ENCODE measurements at places on chromosomes 16 and 17. TPM values are rescaled to one million over a fixed set of nuclear protein-coding genes. Genes with fewer than 3 reads are reported as not detected.

The EXOC7 gene
- 93.3 TPM for total RNA-seq

The CEMP1 gene
- total RNA-seq, result 0.16 TPM

The KRTAP9-8 gene
- total RNA-seq, result not detected

The ESRP2 gene
- total RNA-seq, result not detected

The SLC7A5 gene
- 16.5 TPM for total RNA-seq

The ADORA2B gene
- 3.6 TPM for total RNA-seq

The RPH3AL gene
- 1.1 TPM for total RNA-seq

The EVPL gene
- not detected for total RNA-seq

The BCL6B gene
- 1.4 TPM for total RNA-seq

The IL34 gene
- total RNA-seq, result 1.7 TPM

The TRIM16 gene
- 50.8 TPM for total RNA-seq

The OR2C1 gene
- total RNA-seq, result 0.62 TPM

The NPW gene
- not detected for total RNA-seq

The FLCN gene
- total RNA-seq, result 29.3 TPM

The LGALS9B gene
- not detected for total RNA-seq

The FLYWCH2 gene
- 43.8 TPM for total RNA-seq

The ACE gene
- total RNA-seq, result 5.3 TPM

The PPP1R27 gene
- total RNA-seq, result not detected

The TMC7 gene
- total RNA-seq, result 2.8 TPM

DNA sequence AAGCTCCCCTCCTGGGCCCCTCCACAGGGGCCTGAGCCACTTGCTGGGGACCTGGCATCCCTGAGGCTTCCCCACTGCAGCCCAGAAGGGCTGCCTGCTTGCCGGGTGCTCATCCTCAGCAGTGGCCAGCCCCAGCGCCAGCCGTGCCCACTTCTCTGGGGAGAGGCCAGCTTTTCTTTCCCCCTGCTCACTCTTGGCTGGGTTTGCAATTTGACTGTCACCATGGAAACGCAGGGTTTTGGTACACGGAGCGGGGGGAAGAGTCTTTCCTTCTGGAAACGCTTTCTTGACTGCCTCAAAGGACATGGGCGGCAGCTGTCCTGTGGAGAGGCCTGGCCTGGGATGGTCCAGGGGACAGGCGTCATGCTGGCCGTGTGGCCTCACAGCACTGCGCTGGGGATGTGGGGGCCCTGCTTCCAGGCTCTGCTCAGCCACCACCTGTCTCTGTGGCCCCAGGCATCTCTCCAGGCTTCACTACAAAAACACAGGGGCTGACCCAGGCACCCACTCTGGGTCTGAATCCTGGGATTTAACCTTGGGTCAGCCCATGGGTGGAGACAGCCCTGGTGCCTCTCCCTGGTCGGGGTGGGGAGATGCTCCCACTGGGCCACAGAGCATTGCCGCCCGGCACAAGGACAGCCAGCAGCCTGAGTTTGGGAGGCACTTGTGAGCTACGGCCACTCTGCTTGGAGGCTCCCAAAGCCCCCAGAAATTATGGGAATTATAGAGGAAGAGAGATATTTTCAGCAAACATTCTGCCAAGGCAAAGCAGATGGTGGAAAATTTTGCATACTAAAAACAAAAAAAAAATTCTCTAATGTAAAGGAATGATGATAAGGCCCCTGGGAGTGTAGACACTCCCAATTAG is 45.9 kb upstream of the DOC2B start:
- peak; percentile 52 for DNase-seq

DNA sequence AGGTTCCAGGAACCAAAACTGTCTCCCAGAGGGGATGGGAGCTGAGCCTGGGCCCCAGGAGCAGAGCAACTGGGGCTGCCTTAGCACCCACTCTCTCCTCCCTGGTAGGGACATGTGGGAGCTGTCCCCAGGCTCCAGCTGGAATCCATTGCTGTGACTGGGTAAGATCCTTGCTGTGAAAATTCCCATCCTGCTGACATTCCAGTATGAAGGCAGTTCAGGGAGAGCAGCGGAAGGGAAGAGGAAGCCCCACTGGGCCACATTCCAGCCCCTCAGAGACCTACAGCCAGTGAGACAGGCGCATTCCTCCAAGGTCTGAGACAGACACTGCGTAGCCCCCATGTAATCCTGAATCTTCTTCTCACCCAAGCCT is 24.2 kb downstream of the MYO18A start:
- DNase-seq, result no peak

GRCh38 chr17:50508573-50509460 is 578 bp downstream of the MYCBPAP start:
- DNase-seq, result no peak

DNA sequence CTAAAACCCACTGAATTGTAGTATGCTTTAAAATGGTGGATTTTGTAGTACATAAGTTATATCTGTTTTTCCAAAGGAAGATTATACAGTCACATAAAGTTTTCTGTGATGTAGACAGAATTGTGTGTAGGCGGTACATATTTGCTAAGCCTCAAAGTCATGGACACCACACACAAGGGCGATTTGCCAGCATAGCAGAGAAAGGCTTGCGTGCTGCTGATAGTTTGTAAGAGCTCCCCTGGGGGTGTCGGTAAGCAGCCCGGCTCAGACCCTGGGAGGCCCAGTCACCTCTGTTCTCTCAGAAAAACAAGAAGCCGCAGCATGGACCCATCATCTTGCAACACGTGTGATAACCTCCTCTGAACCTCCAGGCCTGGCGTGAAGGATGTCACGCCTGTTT is 38.3 kb upstream of the AKTIP start:
- no peak for DNase-seq

GRCh38 chr17:8016632-8017424 is 14.4 kb downstream of the GUCY2D start:
- no peak for DNase-seq

- no peak for DNase-seq
Measured at GRCh38 chr16:89049484-89050118, 44.1 kb upstream of the ACSF3 start.

GRCh38 chr17:82495844-82496528 is 23.5 kb upstream of the FOXK2 start:
- no peak for DNase-seq

DNA sequence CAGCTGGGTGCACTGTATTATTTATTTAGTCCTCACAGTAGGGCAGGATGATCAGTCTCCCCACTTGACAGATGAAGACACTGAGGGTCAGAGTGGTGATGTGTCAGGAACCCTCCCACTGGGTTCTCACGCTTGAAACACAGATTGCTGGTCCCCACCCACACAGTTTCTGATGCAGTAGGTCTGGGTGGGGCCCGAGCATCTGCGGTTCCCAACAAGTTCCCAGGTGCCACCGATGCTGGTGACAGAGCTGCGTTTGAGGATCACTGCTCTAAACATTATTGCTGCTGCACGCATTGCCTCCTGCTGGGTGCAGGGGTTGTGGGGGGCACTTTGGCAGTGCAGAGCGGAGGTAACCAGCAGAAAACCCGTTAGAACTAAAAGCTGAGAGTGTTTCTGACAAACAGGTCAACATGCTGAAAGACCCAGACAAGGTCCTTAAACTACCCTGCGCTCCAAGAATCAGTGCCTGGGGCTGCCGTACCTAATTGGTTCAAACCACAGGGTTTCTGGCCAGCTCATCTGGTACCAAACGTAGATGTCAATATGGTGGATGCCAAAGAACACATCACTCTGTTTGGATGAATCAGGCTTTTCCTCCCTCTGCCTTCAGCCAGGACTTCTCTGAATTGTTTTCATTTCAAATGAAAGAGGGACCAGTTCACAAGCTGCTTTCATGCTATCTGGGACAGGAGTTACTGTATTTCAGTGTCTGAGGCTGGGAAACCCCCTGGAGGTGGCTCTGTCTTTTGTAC is 76.0 kb downstream of the ABCC1 start:
- no peak for DNase-seq

DNA sequence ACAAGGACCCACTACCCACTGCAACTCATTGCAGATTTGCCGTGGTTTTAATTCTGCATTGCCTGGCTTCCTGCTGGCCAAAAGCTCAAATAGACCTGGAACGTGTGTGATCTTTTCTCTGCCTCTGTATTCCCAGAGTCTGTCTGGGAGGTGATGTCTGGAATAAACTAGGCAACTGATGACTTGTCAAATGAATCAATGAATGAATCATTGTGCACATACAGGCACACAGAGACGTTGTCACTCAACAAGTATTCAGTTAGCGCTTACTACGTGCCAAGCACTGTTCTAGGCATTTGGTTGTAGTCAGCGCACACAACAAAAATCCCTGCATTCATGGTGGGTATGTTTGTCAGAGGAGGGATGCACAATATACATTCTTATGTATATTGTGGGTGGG is 8.9 kb downstream of the TMEM132E start:
- DNase-seq, result no peak

DNA sequence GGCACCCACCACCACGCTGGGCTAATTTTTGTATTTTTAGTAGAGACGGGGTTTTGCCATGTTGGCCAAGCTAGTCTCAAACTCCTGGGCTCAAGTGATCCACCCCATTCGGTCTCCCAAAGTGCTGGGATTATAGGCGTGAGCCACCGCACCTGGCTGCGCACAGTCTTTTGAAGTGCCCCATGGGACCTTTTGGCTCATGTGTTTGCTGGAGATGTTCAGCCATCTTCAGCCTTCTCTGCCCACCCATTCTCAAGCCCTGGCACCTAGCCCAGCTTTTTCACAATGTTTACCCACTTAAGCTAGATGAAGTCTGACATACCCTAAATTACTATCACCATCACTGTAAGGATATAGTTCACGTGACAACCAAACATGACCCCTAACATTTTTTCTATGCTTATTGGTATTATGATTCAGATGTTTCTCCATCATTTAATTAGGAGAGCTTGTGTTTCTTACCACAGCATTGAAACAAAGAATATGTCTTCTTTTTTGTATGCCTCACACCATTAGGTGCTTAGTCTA is 32.3 kb downstream of the PECAM1 start:
- DNase-seq, result no peak

- no peak for DNase-seq
Measured at GRCh38 chr16:24728891-24729242, 584 bp upstream of the TNRC6A start.

DNA sequence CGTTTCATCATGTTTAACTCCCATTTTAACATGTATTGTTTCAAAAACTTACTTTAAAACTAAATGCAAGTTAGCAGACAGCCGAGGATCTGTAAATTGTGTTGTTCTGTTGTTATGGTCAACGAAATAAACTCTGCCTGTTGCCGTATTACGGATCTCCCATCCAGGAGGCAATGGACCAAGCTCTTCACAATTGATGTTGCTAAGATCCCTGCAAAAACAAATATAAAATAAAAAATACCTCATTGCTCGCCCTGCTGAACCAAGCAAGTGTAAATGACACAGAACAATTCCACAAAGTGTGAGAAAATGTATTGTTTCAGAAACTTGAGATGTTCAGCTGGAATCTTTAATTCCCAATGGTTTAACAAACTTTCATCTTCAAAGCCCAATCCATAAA is 65.0 kb downstream of the CEP95 start:
- no peak for DNase-seq

DNA sequence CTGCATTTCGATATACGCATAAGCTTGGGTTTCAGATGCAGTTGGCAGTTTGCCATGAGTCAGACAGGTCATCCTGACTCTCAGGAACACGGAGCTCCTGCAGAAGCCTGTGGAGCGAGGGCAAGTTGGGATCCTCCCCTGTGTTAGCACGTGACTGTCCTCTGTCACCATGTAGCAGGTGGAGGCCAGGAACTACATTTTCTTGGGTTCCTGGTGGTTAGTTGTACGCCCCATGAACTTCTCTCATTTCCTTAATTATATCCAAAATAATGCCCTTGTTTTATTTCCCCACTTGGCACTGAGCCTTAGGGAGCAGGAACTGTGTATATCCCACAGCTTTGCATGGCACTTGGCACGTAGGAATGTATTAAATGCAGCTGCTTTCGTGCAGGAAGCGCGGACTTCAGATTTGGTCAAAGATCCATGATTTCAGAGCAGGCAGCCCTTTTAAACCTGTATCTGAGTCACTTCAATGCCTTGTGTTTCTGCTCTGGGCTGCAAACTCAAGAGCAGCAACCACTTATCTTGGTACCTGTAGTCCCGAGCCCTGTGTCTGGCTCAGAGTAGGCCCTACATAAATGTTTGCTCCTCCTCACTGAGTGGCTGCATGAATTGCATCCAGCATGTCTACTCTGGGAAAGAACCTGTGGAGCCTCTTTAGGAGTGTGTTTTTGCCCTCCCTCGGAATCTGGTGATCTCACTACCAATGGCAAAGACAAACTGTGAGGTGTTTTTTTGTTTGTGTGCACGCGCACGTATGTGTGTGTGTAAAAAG is 428.4 kb downstream of the MAF start:
- no peak for DNase-seq

GRCh38 chr16:88287219-88287618 is 95.5 kb upstream of the ZNF469 start:
- no peak for DNase-seq

DNA sequence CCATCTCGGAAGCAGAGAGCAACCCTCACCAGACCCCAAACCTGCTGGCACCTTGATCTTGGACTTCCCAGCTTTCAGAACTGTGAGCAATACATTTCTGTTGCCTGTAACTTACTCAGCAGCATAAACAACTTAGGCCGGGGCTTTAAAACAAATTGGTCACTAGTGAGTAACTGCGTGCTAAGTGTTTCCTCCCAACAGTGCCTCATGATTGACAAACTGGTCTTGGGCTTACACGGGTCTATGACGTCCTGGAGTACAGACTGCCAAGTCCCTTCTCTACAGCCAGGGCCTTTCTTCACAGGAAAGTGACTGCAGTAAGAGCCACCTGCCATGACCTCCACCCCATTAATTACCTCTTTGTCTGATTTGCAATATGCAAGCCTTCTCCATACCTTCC is 136.7 kb downstream of the XYLT1 start:
- no peak for DNase-seq

- no peak for DNase-seq
Measured at GRCh38 chr17:46818316-46818928, at the start of gene WNT3. TSS of gene WNT3 (minus strand) at chr17:46818692. CDS start at chr17:46818597, 95 bp downstream.

DNA sequence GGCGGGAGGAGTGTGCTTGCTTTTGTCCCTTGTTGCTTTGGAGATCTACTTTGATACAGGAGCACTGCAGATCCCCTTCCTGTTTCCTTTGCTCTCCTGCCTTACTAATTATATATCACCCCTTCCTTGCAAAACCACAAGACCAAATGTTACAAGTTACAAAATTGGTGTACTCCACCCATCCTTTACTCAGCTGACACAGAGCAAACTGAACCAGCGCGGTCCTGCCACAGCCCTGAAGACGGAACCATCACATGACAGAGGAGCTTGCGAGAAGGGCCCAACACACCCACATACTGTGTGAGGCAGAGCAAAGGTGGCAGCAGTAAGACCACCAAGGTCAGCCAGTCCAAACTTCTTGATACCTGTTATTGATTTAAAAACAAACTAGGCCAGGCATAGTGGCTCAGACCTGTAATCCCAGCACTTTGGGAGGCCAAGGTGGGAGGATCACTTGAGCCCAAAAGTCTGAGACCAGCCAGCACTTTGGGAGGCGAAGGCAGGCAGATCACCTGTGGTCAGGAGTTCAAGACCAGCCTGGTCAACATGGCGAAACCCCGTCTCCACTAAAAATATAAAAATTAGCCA is 33.2 kb downstream of the CYTH1 start:
- DNase-seq, result no peak

- DNase-seq, result no peak
Measured at GRCh38 chr17:64051153-64051552, 30.7 kb upstream of the ICAM2 start.

GRCh38 chr16:2507052-2507659 is 6.6 kb upstream of the ATP6V0C start:
- no peak for DNase-seq

Data from occipital lobe (tissue), 3 donors.